ENCODE measurements at places on chromosomes 1 and 21. TPM values are rescaled to one million over a fixed set of nuclear protein-coding genes. Genes with fewer than 3 reads are reported as not detected.

- DNase-seq = no peak
- H3K27ac ChIP-seq = no peak overlapping the region
- no peaks in the 10 kb centered on the region for H3K27me3 ChIP-seq
- H3K4me3 ChIP-seq = no peak overlapping the region
These were observed 43.2 kb upstream of the LYPLAL1 start for GRCh38 chr1:219130366-219130935.

DNA sequence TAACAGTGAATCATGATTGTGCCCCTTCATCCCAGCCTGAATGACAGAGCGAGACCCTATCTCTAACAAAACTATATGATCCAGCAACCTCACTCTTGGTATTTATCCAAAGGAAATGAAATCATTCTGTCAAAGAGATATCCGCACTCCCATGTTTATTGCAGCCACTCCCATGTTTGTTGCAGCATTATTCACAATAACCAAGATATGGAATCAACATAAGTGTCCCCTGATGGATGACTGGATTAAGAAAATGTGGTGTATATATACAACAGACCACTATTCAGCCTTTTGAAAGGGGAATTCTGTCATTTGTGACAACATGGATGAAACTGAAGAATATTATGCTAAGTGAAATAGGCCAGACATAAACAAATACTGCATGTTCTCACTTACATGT, 44.4 kb downstream of the TRMT1L start:
- no peaks in the 10 kb centered on the region for H3K4me1 ChIP-seq
- no peak for DNase-seq
- no peaks in the 10 kb centered on the region for H3K27me3 ChIP-seq
- H3K4me3 ChIP-seq = no peak overlapping the region
- no peak overlapping the region for H3K27ac ChIP-seq
- no peaks in the 10 kb centered on the region for H3K36me3 ChIP-seq

- no peaks in the 10 kb centered on the region for H3K27me3 ChIP-seq
- H3K36me3 ChIP-seq = no peaks in the 10 kb centered on the region
- H3K4me1 ChIP-seq = peaks cover 3% of the 10 kb centered on the region
These were observed 21.0 kb downstream of the JUN start for GRCh38 chr1:58762806-58763205.

- no peak overlapping the region for H3K4me3 ChIP-seq
- H3K36me3 ChIP-seq = no peaks in the 10 kb centered on the region
- H3K27ac ChIP-seq = no peak overlapping the region
- H3K4me1 ChIP-seq = no peaks in the 10 kb centered on the region
- no peak for DNase-seq
These were observed 258.4 kb upstream of the CSF3R start for GRCh38 chr1:36741066-36741465.

- no peak overlapping the region for H3K4me3 ChIP-seq
- no peak overlapping the region for H3K27ac ChIP-seq
These were observed 18.9 kb downstream of the ARHGEF16 start for GRCh38 chr1:3473381-3473844.

- DNase-seq = no peak
- no peaks in the 10 kb centered on the region for H3K4me1 ChIP-seq
- H3K36me3 ChIP-seq = no peaks in the 10 kb centered on the region
These were observed 71.5 kb downstream of the CLCA4 start for GRCh38 chr1:86618358-86618757.

The HSF2BP gene
- not detected for total RNA-seq

Measured in gastrocnemius medialis (tissue), 4 donors.